ENCODE measurements at places on chromosomes 16 and 17. TPM values are rescaled to one million over a fixed set of nuclear protein-coding genes. Genes with fewer than 3 reads are reported as not detected.

DNA sequence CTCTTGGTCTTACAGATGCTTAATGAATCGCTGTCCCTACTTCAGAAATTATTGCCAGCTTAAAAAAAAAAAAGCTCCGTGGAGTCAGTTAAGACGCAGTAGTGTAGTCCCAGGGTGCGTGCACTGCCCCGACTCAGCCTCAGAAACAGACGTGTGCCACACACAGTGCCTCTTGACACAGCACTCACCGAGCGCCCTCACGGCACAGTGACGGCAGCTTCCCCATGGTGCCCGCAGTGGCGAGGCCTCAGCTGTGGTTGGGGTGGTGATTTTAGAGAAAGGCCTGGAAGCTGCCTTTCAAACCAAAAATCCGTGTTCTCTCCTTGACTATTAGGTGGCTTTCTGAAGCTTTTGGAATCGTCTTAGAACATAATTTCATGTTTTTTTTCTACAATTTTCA, 13.9 kb downstream of the TCF25 start:
- no peak for DNase-seq

TCAP gene
- 0.10 TPM for polyA plus RNA-seq

ACSM3 gene
- polyA plus RNA-seq: 0.39 TPM

- DNase-seq: no peak
Observed at GRCh38 chr17:30458371-30458770, 18.8 kb upstream of the GOSR1 start.

ADAMTS18 gene
- not detected for polyA plus RNA-seq

DNA sequence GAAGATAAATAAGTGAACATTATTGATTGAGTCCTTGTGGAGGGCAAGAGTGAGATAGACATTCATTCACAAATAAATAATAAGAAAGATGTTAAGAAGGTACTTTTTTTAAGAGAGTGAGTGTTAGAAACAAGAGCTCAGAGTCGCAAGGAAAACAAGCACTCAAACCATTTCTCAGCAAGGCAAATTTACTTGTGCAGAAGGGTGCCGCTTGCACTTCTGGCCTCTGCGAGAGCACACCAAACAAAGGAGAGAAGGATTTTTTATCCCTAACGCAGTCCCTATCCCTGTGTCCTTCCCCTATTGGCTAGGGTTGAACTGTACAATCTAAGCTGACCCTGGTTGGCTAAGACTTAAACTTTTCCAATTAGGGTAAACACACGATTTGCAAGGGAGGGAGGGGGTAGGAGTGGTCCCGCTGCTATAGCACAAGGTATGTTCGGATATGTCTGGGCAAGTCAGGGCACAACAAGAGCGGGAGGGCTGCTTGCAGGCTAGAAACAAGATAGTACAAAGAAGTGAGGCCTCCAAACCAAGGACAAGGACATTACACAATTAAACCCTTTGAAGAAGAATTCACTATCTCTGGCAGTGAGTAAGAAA, 156.2 kb downstream of the PPM1E start:
- no peak for DNase-seq

DNA sequence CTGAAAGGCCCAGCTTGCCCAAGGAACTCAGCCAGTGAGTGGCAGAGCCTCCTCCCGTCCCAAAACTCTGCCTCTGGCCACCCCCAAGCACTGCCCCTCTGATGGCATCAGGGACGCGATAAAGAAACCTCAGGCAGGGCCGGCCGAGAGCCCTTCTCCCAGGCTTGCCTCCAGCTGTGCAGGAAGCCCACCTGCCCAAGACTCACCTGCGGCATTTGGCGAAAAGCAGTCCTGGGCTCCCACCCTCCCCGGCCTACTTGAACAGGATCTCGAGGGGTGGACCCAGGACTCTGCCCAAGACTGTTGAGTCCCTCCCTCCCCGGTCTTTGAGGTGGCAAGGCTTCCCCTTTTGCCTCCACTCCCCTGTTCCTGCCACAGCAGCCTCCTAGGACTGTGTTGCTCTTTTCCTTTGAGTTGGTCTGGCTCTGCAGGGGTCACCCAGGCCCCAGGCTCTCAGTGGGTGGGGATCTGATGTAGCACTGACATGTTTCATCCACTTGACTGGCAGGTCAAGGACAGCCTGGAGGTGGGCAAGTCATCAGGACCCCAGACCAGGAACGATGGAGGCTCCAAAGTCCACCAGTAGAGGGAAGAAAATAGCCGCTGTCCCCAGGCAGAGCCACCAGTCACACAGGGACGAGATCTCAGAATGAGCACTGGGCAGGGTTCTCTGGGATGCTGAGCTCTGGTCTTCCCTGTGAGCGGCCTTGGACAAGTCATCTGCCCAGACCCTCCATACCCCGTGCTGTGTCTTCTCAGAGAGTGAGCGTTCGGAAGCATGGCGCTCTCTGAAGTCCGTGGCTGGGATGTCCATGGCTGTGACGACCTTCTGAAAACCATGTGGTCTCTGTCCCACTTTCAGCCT, 111.0 kb upstream of the TNRC6C start:
- no peak for DNase-seq

DNA sequence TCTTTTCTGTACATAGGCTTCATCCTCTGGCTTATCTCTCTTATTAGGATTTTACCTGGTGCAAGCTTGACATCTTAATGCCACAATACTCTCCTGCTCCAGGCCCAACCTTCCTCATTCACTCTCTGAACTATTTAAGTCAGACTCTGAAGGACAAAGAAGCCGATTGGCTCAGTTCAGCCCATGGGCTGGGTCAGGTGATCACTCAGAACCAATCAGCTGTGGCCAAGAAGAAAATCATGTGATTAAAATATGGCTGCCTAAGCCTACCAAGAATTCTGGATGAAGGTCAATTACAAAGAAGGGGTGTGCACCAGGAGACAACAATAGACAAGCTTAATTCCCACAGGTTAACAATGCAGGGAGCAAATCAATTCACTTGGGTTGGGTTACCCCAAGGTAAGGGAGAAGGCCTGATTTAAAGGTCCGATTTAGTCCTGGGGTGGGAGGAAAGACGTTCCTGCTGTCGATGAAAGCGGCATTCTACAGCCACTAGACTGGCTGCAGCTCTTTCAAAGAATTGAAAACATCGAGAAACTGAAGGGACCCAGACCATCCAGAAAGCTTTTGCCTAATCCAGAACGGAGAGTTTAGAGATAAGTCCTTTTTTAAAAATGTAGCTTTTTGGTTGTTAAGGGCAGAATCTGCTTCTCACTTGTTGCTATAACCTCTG, 42.9 kb upstream of the NFAT5 start:
- no peak for DNase-seq

- DNase-seq: no peak
Observed at GRCh38 chr16:86789621-86790051, 211.3 kb downstream of the FOXL1 start.

DNA sequence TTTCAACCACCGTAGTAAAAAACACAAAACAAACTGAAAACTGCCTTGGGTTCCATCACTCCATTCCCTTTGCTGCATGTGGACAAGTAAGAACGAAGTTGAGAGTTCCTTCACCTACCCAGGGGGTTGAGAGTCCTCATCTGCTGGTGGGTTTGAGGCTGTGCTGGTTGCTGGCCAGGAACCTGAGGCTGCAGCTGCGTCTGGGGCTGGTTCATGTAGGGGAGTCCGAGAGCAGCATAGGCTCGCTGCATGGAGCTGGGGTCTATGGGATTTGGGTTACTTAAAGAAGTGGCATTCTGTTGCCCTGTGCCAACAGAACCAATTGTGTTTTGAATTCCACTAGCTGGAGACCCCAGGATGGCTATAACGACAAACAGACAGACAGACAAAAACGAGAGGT, 65.2 kb upstream of the TRAP1 start:
- no peak for DNase-seq

SLC2A4 gene
- polyA plus RNA-seq: 0.02 TPM

CCL15 gene
- polyA plus RNA-seq: not detected

GRCh38 chr16:30084816-30085159, 6.9 kb downstream of the TBX6 start:
- no peak for DNase-seq

CD300H gene
- polyA plus RNA-seq: not detected

DNA sequence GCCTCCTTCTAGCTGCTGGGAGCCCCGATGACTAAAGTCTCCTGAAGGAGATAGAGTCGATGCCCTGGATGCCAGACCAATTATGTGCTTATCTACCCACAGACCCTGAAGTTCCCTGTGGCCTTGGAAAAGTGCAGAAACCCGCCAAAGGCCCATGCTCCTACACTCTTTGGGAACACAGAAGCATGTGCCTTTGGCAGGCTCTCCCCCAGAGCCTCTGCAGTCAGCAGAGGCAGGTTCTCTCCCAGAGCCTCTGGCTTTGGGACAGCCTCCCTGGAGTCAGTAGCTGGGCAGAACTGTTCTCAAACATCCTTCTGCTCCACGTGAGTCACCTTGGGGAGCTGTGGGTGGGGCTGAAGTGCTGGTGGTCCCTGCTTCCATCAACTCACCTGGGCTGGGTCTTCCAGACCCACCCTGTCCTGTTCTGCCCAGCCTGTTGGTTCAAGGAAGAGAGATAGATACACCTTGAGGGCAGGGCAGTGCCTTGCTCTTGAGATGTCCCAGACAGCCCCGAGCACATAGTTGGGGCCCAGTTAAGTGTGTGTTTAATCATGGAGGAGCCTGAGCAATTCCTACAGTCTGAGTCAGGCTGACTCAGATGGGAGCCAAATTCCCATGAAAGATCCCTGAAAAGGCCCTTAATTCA, 3.2 kb upstream of the CDK5RAP3 start:
- peak; percentile 89 for DNase-seq

CDH5 gene
- polyA plus RNA-seq: 0.03 TPM

- DNase-seq: no peak
Observed at GRCh38 chr16:4694642-4695451, 1.5 kb downstream of the NUDT16L1 start.

LHX1 gene
- not detected for polyA plus RNA-seq

- DNase-seq: no peak
Observed at GRCh38 chr17:27366437-27366836, 72.5 kb downstream of the WSB1 start.

- DNase-seq: no peak
Observed at GRCh38 chr16:30533748-30534367, 800 bp downstream of the ZNF747 start.

- DNase-seq: no peak
Observed at GRCh38 chr16:78998879-78999278, 601.7 kb downstream of the MAF start.

CCL1 gene
- not detected for polyA plus RNA-seq

- no peak for DNase-seq
Observed at GRCh38 chr17:73307130-73307529, 4.7 kb downstream of the CDC42EP4 start.

DNA sequence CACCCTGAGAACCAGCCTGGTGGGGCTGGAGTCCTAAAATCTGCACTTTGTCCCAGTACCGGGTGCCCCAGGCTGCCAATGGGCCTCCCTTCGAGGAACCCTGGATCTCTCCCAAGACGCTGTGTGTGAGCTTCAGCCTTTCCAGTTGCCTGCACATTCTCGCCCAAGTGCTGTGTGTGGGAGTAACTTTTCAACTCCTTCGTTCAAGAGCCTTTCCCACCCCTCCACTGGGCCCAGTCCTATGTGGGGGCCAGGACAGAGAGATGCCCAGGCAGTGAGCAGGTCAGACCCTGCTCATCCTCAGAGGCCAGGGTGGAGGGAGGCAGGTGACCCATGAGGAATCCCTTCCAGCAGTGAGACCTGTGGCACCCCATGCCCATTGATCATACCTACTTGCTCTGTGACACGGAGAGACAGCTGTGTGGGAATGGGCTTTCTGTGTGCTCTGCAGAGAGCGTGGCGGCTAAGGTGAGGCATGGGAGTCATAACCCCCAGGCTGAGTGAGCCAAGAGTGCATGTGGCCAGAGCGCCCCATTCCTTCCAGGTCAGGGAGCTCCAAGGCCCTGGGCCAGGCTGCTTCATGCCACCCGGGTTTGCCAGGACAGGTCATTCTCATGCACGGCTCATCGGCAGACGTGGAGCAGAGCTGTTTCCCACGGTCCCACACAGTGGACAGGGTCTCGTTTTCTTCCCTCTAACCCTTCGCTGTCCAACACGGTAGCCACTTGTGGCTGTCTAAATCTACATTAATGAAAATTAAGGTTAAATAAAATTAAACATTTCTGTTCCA, 154.4 kb downstream of the CLEC16A start:
- DNase-seq: no peak

CDK3 gene
- 2.7 TPM for polyA plus RNA-seq

PRSS33 gene
- not detected for polyA plus RNA-seq

DNA sequence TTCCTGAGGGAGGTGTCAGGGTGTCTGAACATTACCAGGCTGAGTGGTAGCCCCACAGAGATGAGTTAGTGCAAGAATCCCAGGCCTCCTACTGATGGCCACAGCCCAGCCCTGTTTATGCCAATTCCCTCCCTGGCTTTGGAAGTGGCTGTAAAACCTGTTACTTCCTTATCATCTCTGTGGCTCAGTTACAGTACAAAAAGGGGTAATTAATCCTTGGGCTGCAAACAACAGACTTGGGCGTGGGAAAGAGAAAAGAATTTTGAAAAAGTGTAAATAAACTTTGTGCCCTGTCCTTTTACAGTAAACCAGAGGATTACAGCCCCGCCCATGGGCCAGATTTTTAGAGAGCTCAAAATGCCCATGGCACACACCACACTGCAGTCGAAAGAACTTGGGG, 73.1 kb upstream of the AXIN2 start:
- no peak for DNase-seq

DNA sequence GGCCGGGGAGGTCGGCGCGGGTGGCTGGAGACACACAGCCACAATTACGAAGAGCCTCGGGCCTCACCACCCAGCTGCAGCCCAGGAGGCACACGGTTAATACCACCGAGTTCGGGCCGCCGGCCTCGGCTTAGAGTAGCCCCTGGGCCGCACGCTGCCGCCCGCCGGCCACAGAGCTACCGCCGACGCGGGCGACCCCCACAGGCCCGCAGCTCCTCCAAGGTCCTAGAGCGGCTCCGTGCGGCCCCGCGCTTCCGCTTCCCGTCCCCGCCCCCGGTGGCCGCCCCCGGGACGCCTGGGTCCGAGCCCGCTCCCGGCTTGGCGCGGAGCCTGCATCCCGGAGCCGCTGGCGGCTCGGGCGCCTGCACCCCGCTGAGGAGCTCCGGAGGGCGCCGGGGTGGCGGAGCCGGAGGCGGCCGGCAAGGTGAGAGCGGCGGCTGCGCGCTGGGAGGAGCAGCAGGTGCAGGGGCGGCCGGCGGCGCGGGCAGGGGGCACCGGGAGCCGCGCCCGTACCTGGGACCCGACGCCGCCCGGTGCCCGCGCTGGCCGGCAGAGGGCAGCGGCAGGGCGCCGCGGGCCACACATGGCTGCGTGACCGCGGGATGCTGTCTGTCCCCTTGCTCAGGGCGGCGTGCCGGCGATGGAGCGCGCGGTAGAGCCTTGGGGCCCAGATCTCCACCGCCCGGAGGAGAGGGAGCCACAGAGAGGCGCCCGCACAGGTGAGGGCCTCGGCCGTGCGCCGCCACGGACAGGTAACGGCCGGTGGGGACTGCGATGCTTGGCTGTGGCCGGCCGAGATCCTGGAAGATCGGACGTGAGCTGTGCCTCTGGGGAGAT, at the start of gene ZNF48:
Gene ZNF48 (plus strand): TSS at position 266 of the 837 bp plus-strand sequence. CDS start 375 bp downstream, at position 641.
- peak; percentile 56 for DNase-seq

GRCh38 chr17:49887086-49887743, 39.3 kb upstream of the TAC4 start:
- peak; percentile 46 for DNase-seq

DNA sequence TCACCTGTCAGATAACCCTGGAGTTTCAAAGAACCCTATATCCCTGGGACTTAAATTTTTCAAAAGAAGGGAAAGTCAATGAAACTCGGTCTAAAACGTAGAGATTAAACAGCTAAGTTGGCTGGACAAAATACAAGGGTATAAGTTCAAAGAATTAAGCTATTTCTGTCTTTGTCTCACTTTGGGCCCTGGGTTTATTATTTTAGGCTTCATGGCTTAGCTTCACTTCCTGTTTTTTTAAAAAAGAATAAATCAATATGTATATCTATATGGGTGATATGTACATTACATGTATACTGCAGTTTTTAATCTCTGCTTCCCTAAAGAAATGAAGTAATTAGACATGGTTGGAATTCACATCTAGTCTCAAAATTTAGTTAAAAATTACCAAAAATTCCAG, 132.3 kb downstream of the TRIM37 start:
- DNase-seq: no peak

- DNase-seq: no peak
Observed at GRCh38 chr16:49542391-49542891, 168.8 kb downstream of the C16orf78 start.
